ENCODE measurements at places on chromosomes 2 and 18.
A peak's percentile ranks its signal among the peaks of the same experiment; 100 is the strongest.

GRCh38 chr2:197286805-197287595 is 23.6 kb downstream of the ANKRD44 start:
- DNase-seq, result peak; percentile 50

DNA sequence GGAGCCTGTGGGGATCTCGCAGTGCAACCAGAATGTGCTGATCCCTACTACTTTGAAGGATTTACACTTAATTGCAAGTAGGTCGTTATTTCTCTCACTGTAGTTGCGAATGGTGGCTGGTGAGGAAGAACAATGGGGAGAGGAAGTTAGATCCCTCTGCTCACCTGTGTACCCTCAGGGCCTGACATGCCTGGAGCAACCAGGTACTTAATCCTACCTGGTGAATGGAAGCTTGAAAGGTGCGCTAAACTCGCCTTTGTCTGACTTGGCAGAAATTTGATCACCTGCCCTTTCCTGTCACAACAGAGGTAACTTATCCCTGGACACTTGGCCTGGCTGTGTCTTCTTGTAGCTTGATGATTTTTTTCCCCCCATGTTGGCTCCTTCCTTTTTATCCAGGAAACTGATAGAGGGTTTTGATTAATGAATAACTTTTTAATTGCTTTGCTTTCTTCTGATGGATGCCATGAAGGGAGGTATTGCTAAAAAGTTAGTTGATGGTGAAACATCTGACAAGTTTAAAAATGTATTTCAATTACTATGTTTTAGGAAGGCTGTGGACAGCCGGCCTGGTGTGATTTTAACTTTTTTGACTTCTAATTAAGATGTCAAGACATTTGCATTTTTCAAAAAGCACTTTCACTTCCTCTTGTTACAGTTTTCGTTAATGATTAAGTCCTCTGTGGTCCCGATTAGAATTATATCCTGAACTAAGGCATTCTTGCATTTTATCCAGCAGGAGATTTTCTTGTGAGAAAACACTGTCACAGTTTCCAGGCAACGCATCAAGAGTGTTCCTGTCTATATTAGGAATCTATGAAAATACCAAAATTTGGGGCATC is 9.2 kb downstream of the SGPP2 start:
- no peak for DNase-seq

DNA sequence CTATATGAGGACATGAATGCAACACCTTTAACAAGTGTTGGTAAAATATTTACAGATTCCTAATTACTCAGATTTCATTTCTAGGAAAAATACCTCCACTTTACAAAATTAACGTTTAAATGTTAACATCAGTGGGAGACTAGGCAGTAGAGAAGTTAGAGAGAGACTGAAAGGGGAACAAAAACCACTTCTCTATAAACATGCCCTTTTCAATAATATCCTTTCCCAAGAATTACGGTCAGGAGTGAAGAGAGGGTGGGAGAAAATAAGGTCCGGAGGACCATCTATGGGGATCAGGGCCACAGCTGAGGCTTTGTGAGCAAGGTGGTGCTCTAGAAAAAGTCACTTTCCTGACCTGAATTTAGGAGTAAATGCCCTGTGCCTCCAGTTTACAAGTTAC is 65.3 kb upstream of the WIPF1 start:
- no peak for DNase-seq

- DNase-seq, result peak; percentile 82
These were observed 13.9 kb downstream of the ARPC2 start for GRCh38 chr2:218230882-218231281.

GRCh38 chr2:29039718-29040480 is 34.4 kb downstream of the PCARE start:
- DNase-seq, result no peak

DNA sequence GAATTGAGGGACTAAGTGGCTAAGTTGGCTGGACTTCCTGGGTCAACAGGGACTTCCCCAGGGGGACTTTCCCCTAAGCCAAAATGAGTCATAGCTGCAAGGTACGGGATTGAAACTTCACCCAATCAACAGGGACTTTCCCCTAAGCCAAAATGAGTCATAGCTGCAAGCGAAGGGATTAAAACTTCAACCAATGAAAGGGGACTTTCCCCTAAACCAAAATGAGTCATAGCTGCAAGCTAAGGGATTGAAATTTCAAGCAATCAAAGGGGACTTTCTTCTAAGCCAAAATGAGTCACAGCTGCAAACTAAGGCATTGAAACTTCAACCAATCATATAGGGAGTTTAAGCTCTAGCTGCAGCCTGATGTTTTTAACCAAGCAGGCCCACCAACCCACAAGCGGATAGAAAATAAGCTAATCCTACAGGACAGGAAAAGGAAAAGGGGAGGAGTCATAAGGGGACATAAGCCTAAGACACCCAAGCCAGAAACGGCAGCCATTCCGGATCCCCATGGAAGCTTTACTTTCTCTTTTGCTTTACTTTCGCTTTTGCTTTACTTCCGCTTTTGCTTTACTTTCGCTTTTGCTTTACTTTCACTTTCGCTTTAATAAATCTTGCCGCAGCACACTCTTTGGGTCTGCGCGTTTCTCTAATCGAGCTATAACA is 1375.4 kb upstream of the CELF4 start:
- peak; percentile 9 for DNase-seq

DNA sequence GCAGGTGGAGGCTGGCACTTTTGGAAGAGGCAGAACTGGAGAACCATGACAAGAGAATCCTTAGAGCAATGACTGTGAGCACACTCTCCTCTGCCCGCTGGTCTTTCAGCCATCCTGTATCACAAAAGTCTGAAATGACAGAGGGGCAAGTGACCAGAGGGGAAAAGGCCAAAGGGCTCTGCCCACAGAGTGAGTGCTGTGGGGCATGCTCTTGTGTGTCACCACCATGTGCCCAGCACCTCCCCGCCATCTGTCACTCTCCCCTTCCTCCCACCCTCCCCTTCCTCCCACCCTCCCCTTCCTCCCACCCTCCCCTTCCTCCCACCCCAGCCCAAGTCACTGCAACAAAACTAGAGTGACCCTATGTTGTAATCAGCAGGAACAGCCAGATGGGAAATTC is 31.9 kb downstream of the DAW1 start:
- no peak for DNase-seq

GRCh38 chr2:187404431-187405110 is 43.5 kb downstream of the CALCRL start:
- DNase-seq, result no peak

Data from hematopoietic multipotent progenitor cell treated with erythropoietin and hydrocortisone succinate and interleukin-3 and kit ligand, for 6 days (in vitro differentiated cells).